ENCODE measurements at places on chromosomes 1 and 21.

DNA sequence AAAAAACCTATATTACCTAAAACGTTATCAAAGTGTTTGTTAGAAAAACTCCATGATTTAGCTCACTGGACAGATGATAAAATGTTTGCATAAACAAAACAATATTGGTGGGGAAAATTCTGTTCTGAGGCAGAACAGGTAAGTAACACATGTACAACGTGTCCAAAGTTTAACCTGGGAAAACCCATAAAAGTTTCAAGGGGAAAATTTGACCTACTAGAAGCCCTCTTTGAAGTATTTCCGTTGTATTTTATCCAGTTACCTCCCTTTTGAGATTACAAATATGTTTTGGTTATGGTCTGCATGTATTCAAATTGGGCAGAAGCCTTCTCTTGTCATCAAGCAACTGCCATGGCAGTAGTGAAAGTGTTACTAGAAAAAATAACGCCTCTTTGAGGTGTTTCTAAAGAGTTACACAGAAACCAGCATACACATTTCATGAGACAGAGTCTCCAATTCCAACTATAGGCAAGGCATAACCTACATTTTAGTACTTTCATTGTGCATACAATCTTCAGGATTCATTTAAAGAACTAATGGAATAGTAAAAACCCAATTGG, 58.0 kb upstream of the PDC start:
- no peak for DNase-seq

- DNase-seq = no peak
These were observed 268.0 kb downstream of the PTPRC start for GRCh38 chr1:198906739-198907422.

DNA sequence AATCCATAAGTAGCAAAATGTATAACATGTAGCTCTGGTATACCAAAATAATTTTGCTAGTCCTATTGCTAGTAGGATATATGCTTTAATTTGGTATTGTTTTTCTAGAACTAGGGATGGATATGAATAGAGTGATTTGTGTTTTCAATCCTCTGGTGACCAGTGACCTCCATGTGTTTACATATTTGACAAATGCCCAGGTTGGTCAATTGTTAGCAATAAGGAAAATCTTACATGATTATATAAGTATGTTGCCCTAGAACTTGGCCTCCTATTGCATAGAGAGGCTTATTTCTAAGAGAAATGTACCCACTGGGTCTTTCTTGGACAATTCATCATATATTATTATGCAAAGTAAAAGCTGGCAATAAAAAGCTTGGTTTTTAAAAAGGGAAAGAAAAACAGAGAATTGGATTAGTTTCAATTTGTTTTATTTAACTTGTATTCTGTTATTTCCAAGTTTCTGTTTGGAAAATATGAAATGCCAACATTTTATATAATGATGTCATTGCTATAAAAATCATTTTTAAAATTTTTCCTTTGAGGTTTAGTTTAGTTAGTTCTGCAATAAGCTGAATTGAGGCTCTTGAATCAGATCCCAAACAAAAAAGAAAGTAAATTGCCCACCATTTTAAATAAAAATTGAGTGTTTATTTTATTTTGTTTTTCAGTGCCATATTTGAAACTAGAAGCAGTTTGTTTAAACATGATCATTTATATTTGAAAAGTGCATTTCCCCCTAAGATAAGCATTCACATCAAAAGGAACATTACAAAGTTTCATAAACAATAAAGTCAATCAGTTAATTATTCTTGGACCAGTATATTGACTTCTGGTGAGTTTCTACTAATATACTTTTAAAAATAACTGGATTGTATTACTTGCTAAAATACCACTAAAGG, 210.9 kb downstream of the ZC3H11B start:
- no peak for DNase-seq

- DNase-seq = no peak
These were observed 83.9 kb downstream of the NID1 start for GRCh38 chr1:235980976-235981375.

GRCh38 chr1:153778051-153778823, 3.0 kb downstream of the SLC27A3 start:
- no peak for DNase-seq

- DNase-seq = no peak
These were observed 5.8 kb downstream of the ID3 start for GRCh38 chr1:23553231-23554126.

DNA sequence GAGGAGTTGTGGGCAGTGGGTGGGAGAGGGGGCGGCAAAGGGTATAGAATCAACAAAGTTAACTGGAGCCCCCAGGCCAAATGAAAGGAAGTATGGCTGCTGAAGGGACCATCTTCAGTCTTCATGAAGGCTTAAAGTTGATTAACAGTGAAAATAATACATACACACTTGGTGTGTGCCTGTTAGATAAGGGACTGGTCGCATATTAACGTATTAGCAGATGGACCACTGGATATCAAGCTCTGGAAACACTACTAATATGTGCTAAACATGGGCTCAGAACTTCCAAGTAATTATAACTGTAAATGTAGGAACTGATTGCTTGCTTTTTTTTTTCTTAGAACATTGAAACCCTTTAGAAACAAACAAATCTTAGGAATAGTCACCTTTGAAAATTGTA, 224.7 kb upstream of the KIAA0040 start:
- no peak for DNase-seq

- DNase-seq = no peak
These were observed 12.8 kb downstream of the EDN2 start for GRCh38 chr1:41471658-41472057.

DNA sequence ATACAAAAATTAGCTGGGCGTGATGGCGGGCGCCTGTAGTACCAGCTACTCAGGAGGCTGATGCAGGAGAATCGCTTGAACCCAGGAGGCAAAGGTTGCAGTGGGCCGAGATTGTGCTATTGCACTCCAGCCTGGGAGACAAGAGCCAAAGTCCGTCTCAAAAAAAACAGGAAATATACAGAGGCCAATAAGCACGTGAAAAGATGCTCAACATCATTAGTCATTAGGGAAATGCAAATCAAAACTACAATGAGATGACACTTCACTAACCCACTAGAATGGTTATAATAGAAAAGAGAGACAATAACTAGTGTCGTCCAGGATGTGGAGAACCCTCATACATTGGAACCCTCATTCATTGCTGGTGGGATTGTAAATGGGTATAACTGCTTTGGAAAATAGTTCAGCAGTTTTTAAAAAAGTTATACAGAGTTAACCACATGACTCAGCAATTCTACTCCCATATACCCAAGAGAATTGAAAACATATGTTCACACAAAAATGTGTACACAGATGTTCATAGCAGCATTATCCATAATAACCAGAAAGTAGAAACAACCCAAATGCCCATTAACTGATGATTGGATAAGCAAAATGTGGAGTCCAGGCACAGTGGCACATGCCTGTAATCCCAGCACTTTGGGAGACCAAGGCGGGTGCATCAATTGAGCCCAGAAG, 6.4 kb upstream of the E2F2 start:
- peak; percentile 27 for DNase-seq

DNA sequence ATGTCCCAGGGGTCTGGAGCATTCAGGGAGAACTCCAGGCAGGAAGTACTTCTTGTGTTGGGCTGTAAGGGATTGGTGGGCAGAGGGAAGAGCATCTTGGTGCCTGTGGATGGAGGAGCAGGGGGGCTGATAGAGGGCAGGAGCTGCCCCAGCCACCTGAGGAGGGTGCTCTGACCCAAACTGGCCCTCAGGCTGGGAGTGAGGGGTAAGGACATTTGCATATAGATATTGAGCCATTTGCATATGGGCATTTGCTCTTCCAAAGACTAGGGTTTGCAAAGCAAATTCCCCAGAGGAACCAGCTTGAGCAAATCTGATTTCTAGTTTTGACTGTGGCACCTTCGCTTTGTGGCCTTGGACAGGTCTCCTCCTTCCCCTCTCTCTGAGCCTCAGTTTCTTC, 18.2 kb downstream of the ZNF362 start:
- no peak for DNase-seq

- no peak for DNase-seq
These were observed 779 bp downstream of the SON start for GRCh38 chr21:33543505-33544129.
